Purkinje cell (primary cell): ENCODE measurements at places on chromosomes 16 and 17. TPM values are rescaled to one million over a fixed set of nuclear protein-coding genes. Genes with fewer than 3 reads are reported as not detected.

Gene SMIM36
- not detected in 2 replicates for polyA plus RNA-seq

Gene FAM20A
- polyA plus RNA-seq, result 0.34 TPM in 1 of 2 replicates, not detected in the other

Gene MEIOB
- not detected in 2 replicates for polyA plus RNA-seq

Gene HEATR9
- not detected in 2 replicates for polyA plus RNA-seq

Gene FBXW10
- 0.28 TPM in 1 of 2 replicates, not detected in the other for polyA plus RNA-seq

Gene TEX14
- 0.59 and 2.9 TPM in 2 replicates for polyA plus RNA-seq

Gene MRM1
- polyA plus RNA-seq, result 1.7 TPM in 1 of 2 replicates, not detected in the other

Gene ADAD2
- not detected in 2 replicates for polyA plus RNA-seq

Gene MSL1
- polyA plus RNA-seq, result 14.9 and 15.2 TPM in 2 replicates

Gene HIC1
- polyA plus RNA-seq, result not detected in 2 replicates

Gene HP
- polyA plus RNA-seq, result 0.31 TPM in 1 of 2 replicates, not detected in the other

Gene PHOSPHO1
- 0.27 TPM in 1 of 2 replicates, not detected in the other for polyA plus RNA-seq

Gene KRT25
- 0.52 and 3.2 TPM in 2 replicates for polyA plus RNA-seq

Gene SHCBP1
- 7.8 and 11.9 TPM in 2 replicates for polyA plus RNA-seq

Gene ARHGDIG
- polyA plus RNA-seq, result 2.6 and 15.2 TPM in 2 replicates

Gene FZD2
- polyA plus RNA-seq, result not detected in 2 replicates
